ENCODE measurements at places on chromosomes 13 and 19. TPM values are rescaled to one million over a fixed set of nuclear protein-coding genes. Genes with fewer than 3 reads are reported as not detected.

The FGF21 gene
- total RNA-seq = not detected

The ZMYM2 gene
- total RNA-seq = 58.8 TPM

The THSD8 gene
- total RNA-seq = 13.0 TPM

The MIA gene
- not detected for total RNA-seq

The ZSCAN22 gene
- 4.5 TPM for total RNA-seq

The RDH8 gene
- total RNA-seq = not detected

The FBXO27 gene
- not detected for total RNA-seq

The OVOL3 gene
- not detected for total RNA-seq

The HCN2 gene
- total RNA-seq = 2.3 TPM

The ARHGEF18 gene
- total RNA-seq = 51.2 TPM

The PCP2 gene
- 1.9 TPM for total RNA-seq

The PSG11 gene
- not detected for total RNA-seq

The EHD2 gene
- total RNA-seq = 0.47 TPM

The PVR gene
- 5.7 TPM for total RNA-seq

The TMEM150B gene
- 0.93 TPM for total RNA-seq

The PLPPR3 gene
- not detected for total RNA-seq

The PNMA8B gene
- total RNA-seq = not detected

The KLK2 gene
- not detected for total RNA-seq

The SLITRK1 gene
- not detected for total RNA-seq

The ZNF177 gene
- 0.34 TPM for total RNA-seq

The PRKCG gene
- 0.32 TPM for total RNA-seq

The NTF4 gene
- not detected for total RNA-seq

The GPR32 gene
- total RNA-seq = not detected

The PCDH20 gene
- total RNA-seq = not detected

The RNF225 gene
- total RNA-seq = not detected

The TTC9B gene
- not detected for total RNA-seq

The IL17D gene
- not detected for total RNA-seq

The ATP4A gene
- total RNA-seq = not detected

The SHC2 gene
- not detected for total RNA-seq

The ZNF358 gene
- total RNA-seq = 5.3 TPM

The ZFR2 gene
- total RNA-seq = 0.32 TPM
